Left ventricle myocardium inferior (tissue), 1 donor: ENCODE measurements at places on chromosomes 12 and 14. TPM values are rescaled to one million over a fixed set of nuclear protein-coding genes. Genes with fewer than 3 reads are reported as not detected.

DNA sequence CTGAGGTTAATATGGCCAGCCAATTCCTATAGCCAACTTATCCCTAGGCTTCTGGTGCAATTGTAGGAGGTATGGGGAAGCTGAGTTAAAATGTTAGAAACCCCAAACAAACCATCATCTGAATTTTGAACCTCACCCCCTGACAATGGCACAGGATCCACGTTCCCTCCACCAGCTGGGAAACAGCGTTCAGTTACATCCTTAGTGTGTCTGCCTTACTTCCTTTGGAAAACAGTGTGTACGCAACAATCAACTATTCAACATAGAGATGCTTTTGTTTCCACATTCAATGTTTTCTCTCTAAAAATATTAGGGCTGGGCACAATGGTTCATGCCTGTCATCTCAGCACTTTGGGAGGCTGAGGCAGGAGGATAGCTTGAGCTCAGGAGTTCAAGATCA lies 203.4 kb downstream of the TTC7B start:
- DNase-seq = no peak

DNA sequence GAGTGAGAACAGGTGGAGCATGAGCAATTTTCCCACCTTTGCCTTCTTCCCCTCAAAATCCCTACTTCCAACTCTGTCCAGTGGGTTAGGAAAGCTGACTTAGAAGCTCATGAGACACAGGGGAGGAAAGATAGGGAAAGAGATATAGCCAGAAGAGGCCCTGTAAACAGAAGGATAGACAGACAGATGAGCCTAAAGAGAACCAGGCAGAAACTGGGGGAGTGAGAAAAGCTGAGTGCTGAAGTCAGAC lies 5.0 kb downstream of the AJUBA start:
- DNase-seq = no peak

The PTPRB gene
- total RNA-seq = 38.7 TPM

The ZFHX2 gene
- 0.74 TPM for total RNA-seq

The AMHR2 gene
- total RNA-seq = 0.36 TPM

The LBHD2 gene
- total RNA-seq = not detected

The SERPINA9 gene
- total RNA-seq = not detected

DNA sequence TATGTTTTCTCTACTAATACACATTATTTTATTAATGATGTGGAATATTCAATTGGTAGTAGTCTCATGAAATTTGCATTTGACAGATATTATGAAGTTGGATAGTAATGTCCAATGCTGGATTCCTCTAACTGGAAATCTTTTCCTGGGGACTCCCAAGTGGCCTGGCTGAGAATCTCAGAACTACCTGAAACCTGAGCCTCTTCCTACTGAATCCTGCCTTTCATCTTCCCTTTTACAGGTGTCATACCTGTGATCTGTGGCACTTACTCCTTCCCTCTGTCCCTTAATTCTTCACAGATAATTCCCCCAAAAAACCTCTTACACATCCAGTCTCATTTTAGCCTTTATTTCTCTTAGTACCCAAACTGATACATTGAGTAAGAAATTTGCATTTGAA lies 89.7 kb upstream of the MYF6 start:
- DNase-seq = no peak

- DNase-seq = no peak
Measured at GRCh38 chr14:57960946-57961785, 95.3 kb upstream of the SLC35F4 start.

The ADCY4 gene
- 26.6 TPM for total RNA-seq

DNA sequence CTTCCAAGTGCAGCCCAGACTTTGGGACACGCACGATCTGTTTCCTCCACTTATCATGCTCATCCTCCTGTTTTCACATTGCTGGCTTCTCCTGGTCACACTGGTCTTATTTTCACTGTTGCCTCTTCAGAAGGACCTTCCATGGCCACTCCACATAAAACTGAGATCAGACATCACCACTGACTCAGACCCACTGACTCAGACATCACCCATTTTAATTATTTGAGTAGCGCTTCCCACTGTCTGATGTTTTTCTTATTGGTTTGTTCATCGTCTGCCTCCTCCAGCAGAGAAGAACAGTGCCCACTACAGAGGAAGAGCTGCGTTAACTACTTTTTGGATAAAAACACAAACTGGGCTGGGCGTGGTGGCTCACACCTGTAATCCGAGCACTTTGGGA lies 270.5 kb upstream of the PWP1 start:
- DNase-seq = no peak

- DNase-seq = no peak
Measured at GRCh38 chr14:71675126-71675899, 256.9 kb upstream of the RGS6 start.

DNA sequence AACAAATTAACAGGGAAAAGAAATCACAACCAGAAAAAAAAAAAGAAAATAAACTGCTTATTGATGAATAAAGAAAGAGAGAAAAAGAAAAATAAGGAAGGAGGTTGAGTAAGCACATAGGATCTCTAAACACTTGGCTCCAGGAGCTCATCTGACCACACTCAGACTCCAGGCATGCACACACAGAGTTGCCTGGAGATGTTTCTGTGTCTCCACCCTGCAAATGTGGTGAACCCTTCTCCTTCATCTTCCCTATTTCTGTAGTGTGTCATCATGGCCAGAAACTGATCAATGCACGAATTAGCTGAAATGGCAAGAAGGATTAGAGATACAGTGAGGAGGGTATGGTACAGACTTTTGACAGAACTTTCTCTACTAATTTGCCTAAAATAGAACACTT lies 20.2 kb downstream of the OR4N2 start:
- no peak for DNase-seq

GRCh38 chr14:76916040-76916715 lies 90.0 kb downstream of the LRRC74A start:
- DNase-seq = no peak

The USP44 gene
- 0.80 TPM for total RNA-seq

The TAS2R20 gene
- total RNA-seq = 0.44 TPM

DNA sequence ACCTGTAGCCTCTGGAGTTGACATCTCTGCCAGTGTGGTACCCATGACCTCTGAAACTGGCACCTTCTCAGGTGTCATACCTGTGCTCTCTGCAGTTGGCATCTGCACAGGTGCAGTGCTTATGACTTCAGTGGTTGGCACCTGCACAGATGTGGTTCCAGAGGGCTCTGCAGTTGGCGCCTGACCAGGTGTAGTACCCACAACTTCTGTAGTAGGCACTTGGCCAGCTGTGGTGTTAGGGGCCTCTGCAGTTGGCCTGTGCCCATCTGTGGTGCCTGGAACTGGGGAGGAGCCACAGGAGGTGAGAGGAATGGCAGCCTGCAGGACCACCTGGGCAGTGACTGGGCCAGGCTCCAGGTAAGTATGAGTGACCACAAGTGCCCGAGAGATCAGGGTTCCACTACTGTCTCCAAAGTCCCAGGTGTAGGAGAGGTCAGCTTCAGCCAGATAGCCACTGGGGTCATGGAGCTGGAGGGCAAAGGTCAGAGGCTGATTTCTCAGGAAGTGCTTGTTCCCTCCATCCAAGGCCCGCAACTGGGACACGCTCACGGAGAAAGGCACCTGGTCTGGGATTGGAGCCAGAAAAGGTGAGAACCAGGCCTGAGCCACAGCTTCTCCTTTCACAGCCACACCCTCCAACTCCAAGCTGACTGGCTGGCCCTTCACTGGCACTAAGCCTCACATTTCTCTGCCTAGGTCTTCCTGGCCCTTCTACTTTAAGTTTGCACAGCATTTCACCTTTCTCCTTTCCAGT lies 8.6 kb downstream of the PMEL start:
- DNase-seq = no peak

DNA sequence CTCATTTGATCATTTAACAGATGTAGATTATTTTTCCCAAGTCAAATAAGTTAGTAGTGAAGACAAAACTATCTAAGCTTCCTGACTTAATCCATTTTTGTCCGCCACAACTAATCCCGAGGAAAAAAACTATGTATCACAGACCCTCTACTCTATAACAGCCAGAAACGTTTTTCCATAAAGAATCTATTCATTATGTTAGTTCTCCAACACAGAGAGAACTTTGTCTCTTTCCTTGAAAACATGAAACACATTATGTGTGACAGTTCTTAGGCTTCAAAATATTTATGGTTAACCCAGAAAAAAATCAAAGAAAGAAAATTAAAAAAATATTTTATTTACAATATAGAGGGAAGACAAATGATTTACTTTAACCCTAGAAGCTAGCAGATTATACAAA lies 100.1 kb downstream of the PLEKHG7 start:
- no peak for DNase-seq

DNA sequence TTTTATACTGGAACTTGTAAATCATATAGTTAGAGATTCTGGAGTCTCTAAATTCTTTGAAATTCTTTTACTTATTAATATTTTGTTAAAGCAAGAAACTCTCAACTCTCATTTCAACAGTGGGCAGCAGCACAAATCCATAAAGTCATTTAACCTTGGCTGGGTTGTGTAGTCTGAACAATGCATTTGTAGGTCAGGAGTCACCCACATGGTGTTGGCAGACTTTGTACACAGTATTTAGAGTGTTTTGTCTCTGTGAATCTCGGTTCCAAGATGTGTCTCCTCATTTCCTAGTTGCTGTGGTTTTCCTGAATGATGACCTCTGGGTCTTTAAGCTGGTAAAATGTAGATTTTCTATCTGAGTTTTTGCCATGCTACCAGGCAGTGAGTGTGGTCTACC lies 20.8 kb upstream of the STRAP start:
- no peak for DNase-seq

GRCh38 chr12:54463484-54463883 lies 9.9 kb downstream of the GTSF1 start:
- DNase-seq = no peak

The CLEC1B gene
- total RNA-seq = not detected

- no peak for DNase-seq
Measured at GRCh38 chr14:40269436-40269835, 837.2 kb upstream of the FBXO33 start.

- no peak for DNase-seq
Measured at GRCh38 chr14:47044841-47045240, 393.3 kb upstream of the RPL10L start.

The ANG gene
- 3.7 TPM for total RNA-seq

The NTN4 gene
- 76.8 TPM for total RNA-seq

The PTPRR gene
- total RNA-seq = 1.3 TPM

The PLEKHG7 gene
- total RNA-seq = not detected

The VASH1 gene
- 12.4 TPM for total RNA-seq

DNA sequence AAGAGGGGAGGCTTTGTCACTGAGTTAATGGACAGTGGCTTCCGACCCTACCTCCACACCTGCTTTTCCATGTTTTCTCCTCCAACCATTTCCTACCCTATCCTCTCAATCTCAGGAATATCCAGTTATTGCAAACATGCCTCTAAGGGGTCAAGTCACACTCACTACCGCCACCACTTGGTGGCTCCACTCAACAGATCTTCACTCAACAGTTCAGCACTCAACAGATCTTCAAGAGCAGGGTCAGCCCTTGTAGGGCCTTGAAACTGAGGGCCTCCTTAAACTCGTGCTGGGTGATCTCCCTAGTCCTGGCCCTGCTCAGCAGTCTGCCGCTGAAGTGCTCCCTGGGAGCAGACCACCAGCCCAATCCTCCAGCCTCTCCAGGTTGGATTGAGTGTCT lies 14.2 kb downstream of the ZNF641 start:
- DNase-seq = no peak

The GDF3 gene
- 0.19 TPM for total RNA-seq

DNA sequence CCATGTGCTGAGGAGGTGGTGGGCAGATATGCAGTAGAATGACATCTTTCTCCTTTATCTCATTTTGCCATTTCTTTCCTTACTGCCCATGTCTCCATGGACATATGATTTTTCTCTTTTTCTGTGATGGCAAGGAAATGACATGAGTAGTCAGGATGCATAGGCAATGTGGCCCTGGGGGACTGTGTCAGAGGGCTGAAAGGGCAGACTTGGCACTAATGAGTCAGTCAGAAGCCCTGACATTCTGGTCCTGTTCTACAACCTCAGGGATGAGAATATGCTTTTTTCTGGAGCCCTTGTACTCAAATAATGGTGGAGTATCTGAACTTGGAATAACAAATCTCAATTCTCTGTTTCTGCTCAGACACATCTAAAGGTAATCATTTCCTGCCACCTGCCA lies 167.8 kb downstream of the TMEM117 start:
- DNase-seq = no peak

The PDE3A gene
- total RNA-seq = 161 TPM

GRCh38 chr12:75951399-75952278 lies 79.9 kb downstream of the PHLDA1 start:
- no peak for DNase-seq

DNA sequence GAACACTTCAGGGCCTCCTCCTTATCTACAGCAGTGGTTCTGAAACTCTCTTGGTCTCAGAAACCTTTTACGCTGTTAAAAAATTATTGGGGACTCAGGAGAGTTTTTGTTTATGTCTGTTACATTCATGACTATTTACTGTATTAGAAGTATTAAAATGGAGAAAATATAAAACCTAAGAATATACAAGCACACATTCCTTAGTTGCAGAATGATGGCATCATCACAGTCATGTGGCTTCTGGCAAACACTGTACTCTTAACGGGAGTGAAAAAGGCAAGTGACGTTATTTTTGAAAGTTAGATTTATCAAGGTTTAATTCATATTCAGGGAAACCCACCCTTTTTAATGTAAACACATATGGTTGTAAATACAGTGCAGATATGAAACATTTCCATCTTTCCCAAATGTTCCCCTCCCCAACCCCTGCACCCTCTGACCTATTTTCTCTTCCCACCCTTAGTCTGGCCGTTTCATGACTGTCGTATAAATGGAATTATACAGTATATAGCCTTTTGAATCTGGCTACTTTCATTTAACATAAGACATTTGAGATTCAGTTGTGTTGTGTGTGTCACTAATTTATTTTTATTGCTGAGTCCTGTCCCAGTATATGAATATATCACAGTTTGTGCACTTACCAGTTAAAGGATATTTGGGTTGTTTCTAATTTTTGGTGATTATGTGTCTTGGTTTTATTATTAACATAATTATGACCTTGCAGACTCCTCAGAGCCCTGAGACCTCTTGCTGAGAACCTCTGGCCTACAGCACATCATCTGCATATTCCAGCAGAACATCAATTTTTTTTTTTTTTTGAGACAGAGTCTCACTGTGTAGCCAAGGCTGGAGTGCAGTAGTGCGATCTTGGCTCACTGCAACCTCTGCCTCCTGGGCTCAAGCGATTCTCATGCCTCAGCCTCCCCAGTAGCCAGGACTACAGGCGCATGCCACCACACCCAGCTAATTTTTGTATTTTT lies 457.0 kb downstream of the PCNX1 start:
- no peak for DNase-seq

- DNase-seq = no peak
Measured at GRCh38 chr14:44372807-44373489, 134.1 kb downstream of the FSCB start.

The LRRC74A gene
- total RNA-seq = not detected

GRCh38 chr14:90520326-90520725 lies 123.5 kb downstream of the CALM1 start:
- no peak for DNase-seq

DNA sequence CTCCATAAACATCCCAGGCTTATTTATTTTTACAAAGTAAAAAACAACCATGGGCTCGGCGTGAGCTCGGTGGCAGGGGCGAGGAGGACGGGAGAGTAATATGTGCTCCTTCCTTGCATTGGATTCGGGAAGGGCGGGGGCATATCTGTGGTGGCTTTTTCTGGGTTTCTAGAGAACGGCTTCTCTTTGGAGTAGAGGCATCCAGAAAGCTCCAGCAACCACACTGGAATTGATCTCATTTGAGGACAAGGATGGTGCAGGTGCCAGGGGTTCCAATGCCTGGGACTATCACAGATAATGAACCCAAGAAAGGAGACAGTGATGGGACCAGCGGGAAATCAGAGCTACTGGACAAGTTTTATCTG lies 18.9 kb downstream of the ADGRD1 start:
- DNase-seq = no peak

The ARHGEF25 gene
- 9.7 TPM for total RNA-seq
